Nasal cavity respiratory epithelium epithelial cell of viscerocranial mucosa (primary cell): ENCODE measurements at places on chromosomes 1 and 21. TPM values are rescaled to one million over a fixed set of nuclear protein-coding genes. Genes with fewer than 3 reads are reported as not detected.

Gene GPR37L1
- total RNA-seq: not detected in 2 replicates

Gene COL6A2
- 0.34 and 0.64 TPM in 2 replicates for total RNA-seq

Gene F3
- total RNA-seq: 460 and 781 TPM in 2 replicates

Gene WASF2
- total RNA-seq: 28.7 and 63.1 TPM in 2 replicates

Gene CYP4A11
- total RNA-seq: not detected in 2 replicates

Gene B3GALT5
- under 0.01 and 0.36 TPM in 2 replicates for total RNA-seq

Gene CDC7
- 2.3 and 3.8 TPM in 2 replicates for total RNA-seq
